ENCODE measurements at places on chromosomes 7 and 10.
A peak's percentile ranks its signal among the peaks of the same experiment; 100 is the strongest.

GRCh38 chr10:124323806-124324205 lies 94.9 kb downstream of the OAT start:
- DNase-seq: no peak

DNA sequence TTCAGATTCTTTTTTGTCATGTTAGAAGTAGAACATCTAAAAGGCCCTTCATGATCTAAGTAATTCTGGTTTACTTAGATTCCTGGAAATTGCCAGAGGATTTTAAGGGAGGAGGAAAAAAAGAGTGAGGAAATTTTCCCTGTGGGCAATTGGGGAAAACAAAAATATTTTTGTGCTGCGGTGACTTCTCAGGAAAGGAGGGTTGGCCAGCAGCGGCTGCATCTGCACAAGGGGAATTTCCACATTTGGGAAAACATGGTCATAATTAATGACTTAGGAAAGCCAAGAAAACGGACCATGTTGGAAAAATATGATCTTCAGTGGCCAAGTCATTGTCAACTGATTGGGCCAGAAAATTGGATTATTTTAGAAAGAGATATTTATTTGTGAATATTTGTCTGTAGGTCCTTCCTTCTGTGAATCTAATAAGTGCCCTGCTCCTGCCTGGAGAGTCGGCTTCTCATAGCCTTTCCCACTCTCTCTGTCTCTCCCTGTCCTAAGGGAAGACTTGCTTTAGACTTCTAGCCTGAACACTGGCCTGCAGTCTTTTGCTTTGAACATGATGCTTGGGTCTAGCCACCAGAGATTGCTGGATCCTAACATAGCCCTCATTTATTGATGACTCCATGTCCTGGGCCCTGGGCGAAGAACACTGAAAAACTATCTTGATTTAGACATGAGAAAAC lies 124.2 kb upstream of the MKLN1 start:
- DNase-seq: no peak

DNA sequence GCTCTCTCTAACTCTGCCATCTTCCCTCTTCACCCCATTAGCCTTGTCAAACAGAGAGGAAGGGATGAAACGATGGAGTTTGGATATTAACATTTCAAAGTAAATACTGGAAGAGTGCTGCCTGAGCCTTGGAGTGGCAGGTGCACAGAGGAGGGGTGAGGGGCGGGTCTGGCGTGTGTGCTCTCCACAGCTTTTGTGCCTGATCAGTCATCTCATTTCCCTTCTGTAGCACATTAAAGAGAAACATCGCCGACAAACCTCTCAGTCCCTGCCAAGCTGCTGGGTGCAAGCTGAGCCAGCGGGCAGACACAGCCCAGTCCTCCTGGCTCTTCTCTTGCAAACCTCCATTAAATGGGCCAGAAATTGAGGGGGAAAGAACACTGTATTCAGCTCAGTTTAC lies 76.2 kb downstream of the SLIT1 start:
- DNase-seq: peak; percentile 78

DNA sequence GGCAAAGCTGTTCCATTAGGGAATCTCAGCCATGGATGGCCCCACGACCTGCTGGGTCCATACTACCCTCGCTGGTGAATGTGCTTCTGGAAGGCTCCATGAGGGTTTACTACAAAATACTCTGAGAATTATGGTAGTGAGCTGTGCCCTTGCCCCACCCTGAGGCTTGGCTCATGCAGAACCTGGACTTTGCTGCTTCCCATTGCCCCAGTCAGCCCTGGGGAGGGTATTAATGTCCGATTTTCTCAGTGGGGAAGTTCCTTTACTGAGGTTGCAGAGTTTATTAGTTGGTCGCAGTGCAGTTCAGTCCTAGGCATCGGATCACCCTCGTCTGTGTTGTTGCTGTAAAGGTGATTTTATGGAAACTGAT lies 310.1 kb downstream of the WDR37 start:
- no peak for DNase-seq

DNA sequence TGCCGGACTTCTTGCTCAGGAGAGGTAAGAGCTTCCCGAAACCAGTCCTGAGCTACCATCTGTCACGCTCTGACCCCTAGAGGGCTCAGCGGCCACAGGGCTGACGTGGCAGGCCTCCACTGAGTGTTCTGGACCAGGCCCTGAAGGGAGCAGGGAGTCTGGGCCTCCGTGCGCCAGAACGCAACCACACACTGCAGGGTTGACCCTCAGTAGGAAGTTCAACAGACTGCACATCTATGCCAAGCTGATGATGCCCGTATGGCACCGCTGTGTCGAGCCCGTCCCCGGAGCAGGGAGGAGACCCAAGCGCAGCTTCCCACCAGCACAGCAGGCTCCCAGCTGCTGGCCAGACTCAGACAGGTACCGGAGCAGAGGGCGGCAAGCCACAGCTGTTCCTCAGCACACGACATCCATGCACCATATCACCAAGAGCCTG lies 39.2 kb downstream of the CAMK2B start:
- DNase-seq: no peak

- no peak for DNase-seq
These were observed 23.5 kb upstream of the GPR146 start for GRCh38 chr7:1020849-1021251.

GRCh38 chr7:54186336-54186735 lies 355.8 kb upstream of the VSTM2A start:
- no peak for DNase-seq

GRCh38 chr7:26292768-26293560 lies 1.3 kb downstream of the SNX10 start:
- DNase-seq: no peak

DNA sequence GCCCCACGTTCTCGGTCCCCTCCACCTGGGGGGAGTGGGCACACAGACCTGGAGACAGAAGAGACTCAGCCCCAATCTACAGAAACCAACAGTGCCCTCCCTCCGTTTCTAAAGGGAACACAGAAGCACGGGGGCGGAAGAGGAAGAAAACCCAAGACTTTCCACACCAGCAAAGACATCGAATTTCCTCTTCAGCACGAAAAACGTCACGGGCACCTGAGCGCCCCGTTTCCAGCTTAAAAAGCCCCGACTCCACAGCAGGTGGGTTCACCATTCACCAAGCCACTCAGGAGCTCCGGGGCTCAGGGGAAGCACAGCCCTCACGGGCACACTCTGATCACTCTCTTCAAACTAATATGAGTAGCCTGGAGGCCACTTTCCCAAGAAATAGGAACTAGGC lies 19.6 kb downstream of the NUDT1 start:
- DNase-seq: no peak

- no peak for DNase-seq
These were observed 30.6 kb downstream of the MYL10 start for GRCh38 chr7:101598422-101598985.

DNA sequence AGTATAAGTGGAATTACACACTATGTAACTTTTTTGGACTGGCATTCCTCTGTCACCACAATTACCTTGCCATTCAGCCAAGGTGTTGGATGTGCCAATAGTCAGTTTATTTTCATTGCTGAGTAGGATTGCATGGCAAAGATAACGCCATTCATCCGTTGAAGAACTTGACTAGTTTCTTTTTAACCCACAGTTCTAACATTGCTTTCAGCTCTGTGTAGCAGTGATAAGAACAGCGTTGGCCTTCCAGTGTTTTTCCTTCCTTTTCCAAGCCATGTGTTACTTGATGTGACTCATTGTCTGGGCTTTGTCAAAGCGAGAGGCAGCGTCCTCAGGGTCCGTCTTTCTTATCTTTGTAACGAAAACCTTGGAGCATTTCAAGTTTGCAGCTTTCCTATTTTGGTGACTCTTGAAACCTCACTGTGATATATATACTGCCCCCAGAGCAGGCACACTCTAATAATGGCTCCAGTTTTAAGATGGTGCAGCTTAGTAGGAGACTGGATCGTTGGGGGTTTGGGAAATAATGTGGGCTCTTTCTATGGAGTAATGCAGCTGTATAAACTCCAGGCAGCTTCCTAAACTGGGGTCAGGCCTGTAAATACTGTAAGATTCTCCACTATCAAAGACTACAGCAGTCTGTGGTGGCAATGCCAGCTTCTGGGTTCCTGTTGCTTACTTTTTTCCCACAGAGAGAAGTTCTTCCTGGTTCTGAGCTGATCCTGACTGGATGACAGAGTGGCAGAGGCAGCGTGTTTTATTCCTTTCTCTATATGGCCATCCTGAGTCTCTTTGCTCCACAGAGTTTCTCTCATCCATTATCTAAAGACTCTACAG lies 41.7 kb downstream of the AKR1E2 start:
- no peak for DNase-seq

All from NCI-H187 (cell line).